ENCODE measurements at places on chromosomes 6 and 20. TPM values are rescaled to one million over a fixed set of nuclear protein-coding genes. Genes with fewer than 3 reads are reported as not detected.

GRCh38 chr6:14711056-14711703 is 534.7 kb upstream of the JARID2 start:
- DNase-seq, result peak; percentile 82
- H3K27me3 ChIP-seq, result 0 out of 2 replicates have a peak, but pooled peaks cover 2% of the 10 kb centered on the region
- H3K27ac ChIP-seq, result no peak overlapping the region

- H3K36me3 ChIP-seq, result no peaks in the 10 kb centered on the region
- peak; percentile 59 for DNase-seq
- peaks cover 4% of the 10 kb centered on the region for H3K4me1 ChIP-seq
- H3K27ac ChIP-seq, result no peak overlapping the region
- no peak overlapping the region for H3K4me3 ChIP-seq
Measured at GRCh38 chr20:20820104-20820503, 107.7 kb upstream of the RALGAPA2 start.

DNA sequence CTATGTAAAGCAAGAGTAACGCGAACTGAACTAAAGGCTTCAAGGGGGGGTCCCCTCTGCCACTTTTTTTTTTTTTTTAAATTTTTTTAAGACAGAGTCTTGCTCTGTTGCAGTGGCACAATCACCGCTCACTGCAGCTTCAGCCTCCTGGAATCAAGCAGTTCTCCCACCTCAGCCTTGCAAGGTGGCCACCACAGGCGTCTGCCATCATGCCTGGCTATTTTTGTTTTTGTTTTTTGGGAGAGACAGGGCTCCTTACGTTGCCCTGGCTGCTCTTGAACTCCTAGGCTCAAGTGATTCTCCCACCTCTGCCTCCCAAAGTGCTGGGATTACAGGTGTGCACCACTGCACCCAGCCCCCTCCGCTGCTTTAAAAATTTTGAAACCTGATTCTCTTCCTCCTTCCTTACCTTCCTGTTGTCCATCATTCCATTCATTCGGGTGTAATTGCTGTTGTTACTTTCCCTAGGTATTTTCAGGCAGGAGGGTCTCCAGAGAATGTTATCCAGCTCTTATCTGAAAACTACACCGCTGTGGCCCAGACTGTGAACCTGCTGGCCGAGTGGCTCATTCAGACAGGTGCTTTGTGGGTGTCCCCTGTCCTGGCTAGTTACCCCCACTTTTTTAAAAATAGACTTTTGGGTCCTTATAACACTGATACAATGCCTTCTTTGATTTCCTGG is 5.4 kb downstream of the NELFCD start:
- H3K4me1 ChIP-seq, result peaks cover 25% of the 10 kb centered on the region
- H3K36me3 ChIP-seq, result peaks cover 20% of the 10 kb centered on the region
- H3K27me3 ChIP-seq, result no peaks in the 10 kb centered on the region
- H3K4me3 ChIP-seq, result no peak overlapping the region
- DNase-seq, result no peak
- no peak overlapping the region for H3K27ac ChIP-seq

DNA sequence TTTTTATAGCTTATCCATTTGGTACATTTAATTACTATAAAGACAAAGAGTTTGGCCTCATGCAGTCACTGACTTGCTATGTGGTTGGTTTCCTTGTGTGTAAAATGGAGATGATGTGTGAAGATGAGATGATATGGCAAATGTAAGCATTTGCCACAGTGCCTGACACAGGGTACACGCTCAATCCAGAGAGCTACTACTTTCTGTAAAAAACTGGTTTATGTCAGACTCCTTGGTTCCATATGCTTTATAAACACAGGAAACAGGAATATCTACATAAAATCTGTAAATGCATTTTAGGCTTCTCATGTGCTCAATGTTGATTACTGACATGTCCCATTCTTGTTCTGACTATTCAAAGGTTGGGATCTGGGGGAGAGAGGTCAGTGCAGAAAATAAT is 10.4 kb downstream of the HIVEP1 start:
- H3K36me3 ChIP-seq, result peaks cover 38% of the 10 kb centered on the region
- H3K27ac ChIP-seq, result no peak overlapping the region
- DNase-seq, result no peak
- H3K27me3 ChIP-seq, result no peaks in the 10 kb centered on the region

DNA sequence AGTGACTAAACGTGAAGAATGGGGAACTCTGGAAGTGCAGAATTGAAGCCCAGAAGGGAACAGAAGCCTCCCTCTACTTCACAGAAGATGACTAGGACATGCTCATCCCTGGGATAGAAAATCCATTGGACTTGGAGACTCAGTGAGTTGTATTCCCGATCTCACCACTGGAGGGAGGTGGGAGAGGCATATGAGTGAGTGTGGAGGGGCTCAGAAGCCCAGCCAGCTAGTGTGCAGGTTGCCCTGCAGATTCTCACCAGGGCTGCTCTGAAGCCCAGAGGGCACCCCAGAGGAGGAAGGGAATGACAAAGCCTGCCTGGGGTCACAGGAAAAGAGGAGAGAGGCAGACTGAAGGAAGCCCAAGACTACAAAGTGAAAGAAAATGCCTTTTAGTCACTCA is 42.1 kb upstream of the HLA-E start:
- no peaks in the 10 kb centered on the region for H3K4me1 ChIP-seq
- no peak for DNase-seq
- no peak overlapping the region for H3K4me3 ChIP-seq
- H3K27me3 ChIP-seq, result no peaks in the 10 kb centered on the region
- no peaks in the 10 kb centered on the region for H3K36me3 ChIP-seq

GRCh38 chr20:42982218-42982617 is 207.5 kb downstream of the PTPRT start:
- no peaks in the 10 kb centered on the region for H3K27me3 ChIP-seq
- peak overlapping the region; percentile 99 for H3K27ac ChIP-seq
- peaks cover 92% of the 10 kb centered on the region for H3K4me1 ChIP-seq
- no peak for DNase-seq

DNA sequence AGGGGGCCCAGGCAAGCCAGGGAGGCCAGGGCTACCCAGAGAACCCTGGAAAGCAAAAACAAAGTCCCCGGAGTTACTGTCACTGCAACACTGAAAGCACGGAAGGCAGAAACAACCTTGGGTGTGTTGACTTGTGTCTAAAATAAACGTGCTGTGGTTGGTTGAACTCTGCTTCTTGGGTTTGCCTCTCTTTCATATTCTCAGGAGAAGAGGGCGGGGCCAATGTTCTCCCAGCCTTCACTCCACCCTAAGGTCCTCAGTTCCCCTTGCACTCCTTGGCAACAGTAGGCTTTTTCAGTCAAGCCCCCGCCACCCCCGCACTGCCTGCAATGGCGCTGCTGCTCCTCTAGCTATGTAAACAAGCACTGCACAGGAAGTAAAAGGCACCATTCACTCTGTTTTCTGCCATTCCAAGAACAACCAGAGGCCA is 60.9 kb downstream of the COL9A1 start:
- no peak overlapping the region for H3K4me3 ChIP-seq
- H3K27me3 ChIP-seq, result no peaks in the 10 kb centered on the region
- no peaks in the 10 kb centered on the region for H3K4me1 ChIP-seq
- no peak overlapping the region for H3K27ac ChIP-seq
- H3K36me3 ChIP-seq, result no peaks in the 10 kb centered on the region

- no peaks in the 10 kb centered on the region for H3K36me3 ChIP-seq
- no peak overlapping the region for H3K4me3 ChIP-seq
- no peak for DNase-seq
- H3K4me1 ChIP-seq, result no peaks in the 10 kb centered on the region
- H3K27me3 ChIP-seq, result no peaks in the 10 kb centered on the region
Measured at GRCh38 chr6:50361641-50362331, 312.1 kb upstream of the DEFB112 start.

DNA sequence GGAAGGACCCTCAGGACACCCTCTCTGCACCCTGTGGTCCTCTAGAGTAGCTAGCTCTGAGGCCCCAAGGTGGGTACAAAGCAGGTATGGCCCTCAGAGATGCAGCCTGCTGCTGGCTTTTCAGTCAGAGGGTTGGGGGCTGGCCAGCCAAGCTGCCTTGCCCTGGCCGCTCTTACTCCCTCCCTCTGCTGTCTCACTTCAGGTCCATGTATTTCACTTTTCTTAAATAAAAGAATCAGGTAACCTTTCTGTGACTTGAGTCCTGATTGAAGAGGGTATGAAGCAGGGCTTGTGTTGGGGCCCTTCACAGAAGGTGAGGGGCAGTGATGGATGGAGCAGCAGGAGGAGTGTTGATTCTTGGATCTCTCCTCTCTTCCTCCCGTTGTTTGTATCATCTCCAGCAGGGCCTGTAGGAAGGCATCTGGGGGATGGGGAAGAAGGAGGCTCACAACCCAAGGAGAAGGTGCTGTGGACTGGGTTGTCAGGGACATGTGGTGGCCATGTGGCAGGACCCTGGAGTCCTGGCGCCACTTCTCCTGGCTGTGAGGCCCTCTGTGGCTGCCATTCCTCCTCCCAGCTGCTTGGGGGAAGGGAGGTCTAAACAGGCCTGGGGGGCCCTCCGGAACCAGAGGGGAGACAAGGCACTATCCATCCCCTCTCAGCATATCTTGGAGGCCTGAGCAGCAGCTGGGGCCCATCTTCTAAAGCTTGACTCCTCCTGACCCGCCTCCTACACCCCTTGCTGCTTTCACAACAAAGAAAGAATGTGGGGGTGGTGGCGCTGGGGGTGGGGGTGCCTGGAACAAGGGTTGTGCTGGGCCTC is 1.1 kb upstream of the PTK7 start:
- H3K36me3 ChIP-seq, result no peaks in the 10 kb centered on the region
- peaks cover 18% of the 10 kb centered on the region for H3K4me1 ChIP-seq
- no peaks in the 10 kb centered on the region for H3K27me3 ChIP-seq
- H3K4me3 ChIP-seq, result no peak overlapping the region
- H3K27ac ChIP-seq, result no peak overlapping the region

DNA sequence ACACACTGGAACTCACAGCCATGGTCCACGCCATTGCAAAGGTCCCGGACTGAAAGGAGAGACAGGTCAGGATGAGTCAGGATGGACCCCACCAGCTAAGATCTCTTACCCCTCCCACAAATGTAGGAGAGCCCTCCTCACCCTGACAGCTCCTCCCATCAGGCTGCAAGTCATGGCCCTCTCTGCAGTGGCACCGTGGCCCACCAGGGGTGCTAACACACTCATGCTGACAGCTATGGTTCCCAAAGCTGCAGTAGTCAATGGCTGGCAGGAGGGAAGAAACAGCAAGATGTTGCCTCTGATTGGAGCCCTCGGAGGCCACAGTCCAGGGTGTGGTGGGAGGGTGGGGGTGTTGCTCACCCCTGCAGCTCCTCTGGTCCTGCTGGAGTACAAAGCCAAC is 5.7 kb upstream of the RBPJL start:
- H3K27me3 ChIP-seq, result no peaks in the 10 kb centered on the region
- H3K4me3 ChIP-seq, result no peak overlapping the region
- H3K27ac ChIP-seq, result no peak overlapping the region
- H3K36me3 ChIP-seq, result no peaks in the 10 kb centered on the region

DNA sequence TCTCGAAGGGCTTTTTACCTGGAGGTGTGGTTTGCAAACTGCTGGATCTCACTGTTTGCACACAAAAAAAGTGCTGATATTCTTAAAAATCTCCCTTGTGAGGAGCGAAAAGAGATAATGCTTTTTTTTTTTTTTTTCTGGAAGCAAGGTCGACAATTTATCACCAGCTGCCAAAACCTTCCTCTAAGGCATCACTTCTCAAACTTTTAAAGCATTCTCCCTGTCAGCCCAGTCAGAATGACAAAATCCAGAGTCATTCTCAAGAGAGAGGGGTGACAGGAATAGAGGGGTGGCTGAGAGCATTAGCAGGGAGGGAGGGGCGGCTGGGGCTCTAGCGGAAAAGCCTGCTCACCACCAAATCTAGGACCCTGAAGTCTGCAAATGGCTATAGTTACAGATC is 137.2 kb upstream of the ARMC2 start:
- no peaks in the 10 kb centered on the region for H3K4me1 ChIP-seq
- H3K36me3 ChIP-seq, result no peaks in the 10 kb centered on the region
- H3K27ac ChIP-seq, result no peak overlapping the region

Gene TMEM239
- not detected for total RNA-seq

Gene KCNK15
- not detected for total RNA-seq

DNA sequence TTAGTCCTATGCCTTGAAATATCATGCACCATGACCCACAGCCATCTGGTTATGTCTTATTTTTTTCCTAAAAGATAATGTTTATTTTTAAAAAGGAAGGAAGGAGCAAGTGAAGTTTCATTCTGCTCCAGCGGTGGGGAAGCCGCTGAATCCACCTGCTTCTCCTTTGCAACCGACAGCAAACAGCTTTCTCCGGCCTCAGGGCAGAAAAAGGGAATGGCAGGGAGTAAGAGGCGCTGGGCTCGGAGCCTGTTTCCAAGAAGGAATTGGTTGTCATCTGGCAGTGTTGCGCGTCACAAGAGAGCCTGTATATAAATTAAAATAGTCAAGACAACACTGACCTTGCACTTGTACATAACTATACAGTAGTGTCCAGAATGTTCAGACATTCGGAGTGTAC is 14.2 kb downstream of the GFRA4 start:
- no peaks in the 10 kb centered on the region for H3K27me3 ChIP-seq
- peaks cover 17% of the 10 kb centered on the region for H3K4me1 ChIP-seq
- no peak overlapping the region for H3K4me3 ChIP-seq
- DNase-seq, result no peak

Gene FOXP4
- 3.6 TPM for total RNA-seq

- H3K27me3 ChIP-seq, result no peaks in the 10 kb centered on the region
- H3K36me3 ChIP-seq, result no peaks in the 10 kb centered on the region
- H3K4me3 ChIP-seq, result no peak overlapping the region
- DNase-seq, result no peak
Measured at GRCh38 chr6:115398607-115399006, 662.1 kb downstream of the FRK start.

Gene MUCL3
- total RNA-seq, result not detected

DNA sequence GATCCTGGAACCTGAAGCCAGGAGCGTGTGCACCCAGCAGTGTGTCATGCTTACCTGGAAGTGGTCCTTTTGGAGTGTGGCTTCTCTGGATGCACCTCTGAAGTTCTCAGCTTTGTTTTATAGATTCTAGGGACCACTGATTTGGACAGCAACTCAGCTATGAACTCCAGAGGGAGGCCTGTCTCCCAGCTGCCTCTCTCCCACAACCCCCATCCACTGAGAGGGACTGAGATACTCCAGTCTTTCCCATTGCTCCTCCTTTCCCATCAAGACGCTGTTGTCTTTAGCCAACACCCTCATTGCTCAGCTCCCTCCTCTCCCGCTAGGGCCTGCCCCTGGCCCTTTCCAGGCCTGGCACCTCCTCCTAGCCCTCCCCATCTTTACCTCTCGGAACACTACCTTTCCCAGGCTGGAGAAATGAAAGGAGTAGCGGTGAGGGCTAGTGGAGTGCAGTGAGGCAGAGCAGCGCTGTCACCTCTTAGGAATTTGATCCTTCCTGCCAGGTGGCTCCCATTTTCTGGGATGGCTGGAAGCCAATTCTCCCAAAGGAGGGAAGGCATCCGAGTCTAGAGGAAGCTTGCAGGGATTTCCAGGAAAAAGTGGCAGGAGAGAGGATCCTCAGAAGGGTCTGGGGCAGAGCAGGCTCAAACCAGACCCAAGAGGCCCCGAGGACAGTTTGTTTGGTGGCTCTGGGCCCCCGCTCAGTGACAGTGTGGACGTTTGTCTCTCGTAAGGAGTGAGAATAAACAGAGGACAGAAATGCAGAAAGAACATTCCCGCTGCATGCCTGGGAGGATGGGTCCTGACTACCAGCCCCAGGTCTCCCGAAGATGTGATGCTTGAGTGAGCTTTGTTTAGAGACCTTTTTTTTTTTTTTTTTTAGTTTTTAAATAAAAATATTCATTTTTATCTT is at the start of gene LRRN4:
LRRN4 (minus strand) TSS at position 285 of the 913 bp plus-strand sequence. CDS start 1,261 bp downstream, outside the sequence.
- no peak within 1 kb of the TSS for H3K4me3 ChIP-seq
- no peak for DNase-seq
- H3K36me3 ChIP-seq, result no peaks in the 10 kb centered on the region
- H3K27ac ChIP-seq, result no peak within 1 kb of the TSS
- H3K4me1 ChIP-seq, result no peaks in the 10 kb centered on the region
- H3K27me3 ChIP-seq, result no peaks in the 10 kb centered on the region

Measured in Karpas-422 (cell line).